ENCODE measurements at places on chromosomes 3 and 15.

GRCh38 chr3:36796881-36797280 is 32.5 kb upstream of the DCLK3 start:
- no peak for DNase-seq

- DNase-seq: no peak
Measured at GRCh38 chr3:88584451-88584850, 434.7 kb downstream of the C3orf38 start.

DNA sequence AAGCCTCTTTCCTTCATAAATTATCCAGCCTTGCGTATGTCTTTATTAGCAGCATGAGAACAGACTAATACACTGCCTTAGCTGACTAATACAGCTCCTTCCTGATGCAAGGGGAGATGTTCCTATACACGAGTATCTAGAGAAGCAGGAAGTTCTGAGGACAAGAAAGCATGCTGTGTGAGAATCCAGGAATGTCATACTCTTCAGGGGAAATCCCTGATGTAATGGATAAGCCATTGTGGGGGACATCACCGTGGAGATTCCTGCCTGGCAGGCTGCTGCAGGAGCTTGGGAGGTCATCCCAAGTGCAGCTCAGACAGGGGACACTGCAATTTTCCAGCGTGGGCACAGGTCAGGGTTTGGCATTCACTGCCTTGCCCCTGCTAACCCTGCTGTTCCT is 476.9 kb downstream of the NR2F2 start:
- no peak for DNase-seq

DNA sequence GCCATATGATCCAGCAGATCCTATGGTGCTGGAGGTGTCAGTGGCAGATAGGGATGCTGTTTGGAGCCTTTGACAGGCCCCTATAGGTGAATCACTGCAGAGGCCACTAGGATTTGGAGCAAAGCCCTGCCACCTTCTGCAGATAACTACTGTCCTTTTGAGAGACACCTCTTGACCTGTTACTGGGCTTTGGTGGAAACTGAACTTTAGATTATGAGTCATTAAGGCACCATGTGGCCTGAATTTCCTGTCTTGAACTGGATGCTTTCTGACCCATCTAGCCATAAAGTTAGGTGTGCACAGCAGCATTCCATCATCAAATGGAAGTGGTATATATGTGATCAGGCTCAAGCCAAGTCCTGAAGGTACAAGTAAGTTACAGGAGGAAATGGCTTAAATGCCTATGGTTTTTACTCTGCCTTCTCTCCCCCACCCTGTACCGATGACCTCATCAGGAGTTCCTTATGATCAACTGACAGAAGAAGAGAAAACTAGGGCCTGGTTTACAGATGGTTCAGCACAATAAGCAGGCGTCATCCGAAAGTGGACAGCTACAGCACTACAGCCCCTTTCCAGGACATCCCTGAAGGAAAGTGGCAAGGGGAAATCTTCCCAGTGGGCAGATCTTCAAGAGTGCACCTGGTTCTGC is 565.6 kb upstream of the AGTR1 start:
- no peak for DNase-seq

GRCh38 chr15:66016199-66016598 is 146.9 kb downstream of the RAB11A start:
- DNase-seq: no peak

DNA sequence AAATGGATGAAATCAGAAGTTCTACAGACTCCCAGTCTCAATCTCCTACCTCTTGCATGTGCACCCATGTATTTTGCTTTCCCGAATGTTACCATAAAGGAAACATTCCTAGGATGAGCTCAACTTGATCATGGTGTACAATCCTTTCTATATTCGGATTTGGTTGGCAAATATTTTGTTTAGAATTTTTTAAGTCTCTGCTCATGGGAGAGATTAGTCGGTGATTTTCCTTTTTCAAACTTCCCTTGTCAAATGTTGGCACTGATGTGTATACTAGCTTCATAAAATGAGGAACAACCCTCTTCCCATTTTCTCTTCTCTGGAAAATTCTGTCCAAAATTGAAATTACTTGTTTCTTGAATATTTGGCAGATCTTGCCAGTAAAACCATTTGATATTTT is 317.6 kb upstream of the RASGRP1 start:
- DNase-seq: no peak

GRCh38 chr15:49824775-49825099 is 203.9 kb downstream of the DTWD1 start:
- DNase-seq: no peak

DNA sequence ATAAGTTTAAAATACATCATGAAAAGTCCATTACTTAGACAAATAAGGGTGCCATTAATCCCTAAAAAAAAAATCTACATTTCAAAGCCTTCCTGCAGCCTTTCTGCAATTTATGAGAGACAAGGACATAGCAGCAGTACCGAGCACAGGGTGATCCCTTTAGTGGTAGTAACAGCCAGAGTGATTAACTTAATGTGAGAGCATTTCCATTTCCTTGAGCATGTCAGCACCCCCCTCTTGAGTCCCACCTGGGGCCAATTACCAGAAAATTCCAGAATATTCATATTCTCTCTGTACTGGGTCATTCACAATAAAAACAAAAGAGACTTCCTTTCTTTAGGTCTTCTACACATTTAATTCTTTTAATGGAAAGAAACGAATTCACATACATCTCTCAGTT is 546.9 kb upstream of the CCDC54 start:
- no peak for DNase-seq

DNA sequence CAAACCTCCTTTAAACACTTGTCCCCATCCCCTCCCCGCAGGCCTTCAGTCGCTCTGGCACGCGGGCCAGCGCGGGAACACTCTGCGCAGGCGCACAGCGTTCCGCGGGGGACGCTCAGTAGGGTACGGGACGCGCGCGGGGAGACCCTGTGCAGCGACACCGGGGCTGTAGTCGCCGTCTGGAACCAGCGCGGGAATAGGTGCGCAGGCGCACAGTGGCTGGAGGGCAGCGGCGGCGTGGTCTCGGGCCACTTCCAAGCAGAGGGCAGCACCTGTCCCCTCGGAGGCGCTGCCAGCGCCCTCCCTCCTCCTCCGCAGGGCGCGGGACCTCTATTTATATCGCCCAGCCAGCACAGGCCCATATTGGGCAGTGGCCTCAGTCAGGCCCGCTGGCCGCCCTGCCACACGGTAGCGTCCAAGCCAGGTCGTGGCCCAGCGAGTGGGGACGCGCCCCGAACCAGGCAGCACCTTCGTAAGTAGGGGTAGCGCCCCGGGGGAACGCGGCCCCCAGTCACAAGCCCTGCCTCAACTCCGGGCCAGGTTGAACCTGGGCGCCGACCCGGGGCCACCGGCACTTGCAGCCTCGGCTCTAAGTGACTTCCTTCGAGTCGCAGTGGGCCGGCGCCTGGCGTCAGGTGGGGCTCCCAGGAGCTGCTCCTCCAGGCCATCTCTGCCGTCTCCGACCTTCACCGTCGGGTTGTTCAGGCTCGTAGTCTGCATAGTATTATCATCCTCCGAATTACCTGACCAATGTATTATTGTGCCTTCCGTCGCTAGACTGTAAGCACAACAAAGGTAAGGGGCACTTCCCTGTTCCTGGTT is at the start of gene KBTBD12:
Gene KBTBD12, plus strand, starts transcription at position 118 of the 822 bp plus-strand sequence. CDS start 7,830 bp downstream, outside the sequence.
- DNase-seq: no peak

GRCh38 chr15:97346221-97346620 is 614.3 kb upstream of the ARRDC4 start:
- DNase-seq: no peak

DNA sequence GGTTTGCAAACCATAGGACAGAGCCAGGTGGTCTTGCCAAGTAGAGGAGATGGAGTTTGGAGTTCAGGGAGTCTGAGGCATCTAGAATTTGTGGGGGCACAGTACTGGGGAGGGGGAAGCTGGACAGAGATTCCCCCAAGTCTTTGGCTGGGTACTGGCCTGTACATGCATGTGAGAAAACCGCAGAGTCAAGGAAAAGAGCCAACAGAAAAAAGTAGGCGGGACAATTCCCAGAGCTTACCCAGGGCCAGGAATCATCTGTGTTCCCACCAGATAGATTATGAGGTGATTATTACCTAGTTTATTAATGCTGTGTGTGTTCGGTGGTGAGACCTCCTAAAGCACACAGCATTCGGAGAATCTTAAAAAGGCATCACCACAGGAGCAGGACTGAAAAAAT is 11.3 kb downstream of the LYSMD4 start:
- no peak for DNase-seq

DNA sequence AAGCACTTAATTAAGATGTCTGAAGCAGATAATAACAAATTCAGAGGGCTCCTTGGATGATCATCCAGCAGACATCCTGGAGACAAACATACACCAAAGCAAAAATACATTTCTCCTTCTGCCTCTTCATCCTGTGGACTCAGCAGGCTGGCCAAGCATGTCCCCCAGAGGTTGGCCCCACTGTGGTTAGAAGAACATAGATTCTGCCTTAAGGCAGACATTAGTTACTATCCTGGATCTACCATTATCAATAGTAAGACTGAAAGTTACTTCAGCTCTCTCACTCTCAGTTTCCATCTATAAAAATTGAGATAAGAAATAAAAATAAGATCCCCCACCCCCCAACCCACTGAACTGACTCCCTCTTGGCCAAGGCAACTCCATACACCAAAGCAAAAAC is 28.6 kb upstream of the TGFBR2 start:
- no peak for DNase-seq

All from stimulated activated CD8-positive, alpha-beta memory T cell treated with anti-CD3 and anti-CD28 coated beads, Interleukin-7, amount 100 ng/mL, for 4 hours (primary cell).